ENCODE measurements at places on chromosomes 3 and 15.

DNA sequence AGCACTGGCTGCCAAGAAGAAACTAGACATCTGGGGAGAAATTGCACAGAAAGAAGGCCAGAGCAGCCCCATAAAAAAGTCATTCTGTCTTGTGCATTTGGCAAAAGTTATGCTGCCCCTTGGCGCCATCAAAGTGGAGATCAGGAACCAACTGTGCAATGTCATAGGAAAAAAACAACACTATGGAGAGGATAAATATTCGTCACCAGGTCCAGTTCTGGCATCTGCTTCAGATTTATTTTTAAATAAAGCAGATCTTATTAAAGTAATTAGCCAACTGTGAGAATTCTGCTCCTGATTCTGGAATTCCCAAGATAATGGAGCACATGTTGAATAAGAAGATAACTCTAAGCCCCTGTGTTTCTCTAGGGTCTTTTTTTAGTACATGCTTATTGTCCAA is 500.0 kb upstream of the IL12A start:
- DNase-seq, result no peak
- H3K36me3 ChIP-seq, result no peaks in the 10 kb centered on the region
- H3K27ac ChIP-seq, result no peak overlapping the region
- H3K27me3 ChIP-seq, result no peaks in the 10 kb centered on the region

DNA sequence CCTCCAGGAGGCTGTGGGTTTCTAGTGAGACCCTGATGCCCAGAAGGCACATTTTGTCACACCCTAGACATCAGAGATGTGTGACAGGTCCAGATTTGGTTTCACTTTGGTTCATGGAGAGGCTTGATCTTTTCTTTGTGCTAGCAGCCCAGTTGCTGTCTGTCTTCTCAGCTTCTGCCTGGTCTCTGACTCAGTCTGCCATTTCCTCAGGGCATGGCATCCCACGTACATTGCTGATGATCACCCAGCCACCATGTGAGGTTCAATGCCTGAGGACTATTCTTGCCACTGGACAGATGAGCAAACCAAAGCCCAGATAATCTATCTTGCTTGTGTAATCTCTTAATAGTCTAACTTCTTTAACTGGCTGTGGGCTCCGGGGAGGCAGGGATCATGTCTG is 144.9 kb upstream of the MRPS22 start:
- H3K27ac ChIP-seq, result no peak overlapping the region
- H3K27me3 ChIP-seq, result peaks cover 6% of the 10 kb centered on the region
- no peak overlapping the region for H3K4me3 ChIP-seq
- H3K4me1 ChIP-seq, result no peaks in the 10 kb centered on the region

DNA sequence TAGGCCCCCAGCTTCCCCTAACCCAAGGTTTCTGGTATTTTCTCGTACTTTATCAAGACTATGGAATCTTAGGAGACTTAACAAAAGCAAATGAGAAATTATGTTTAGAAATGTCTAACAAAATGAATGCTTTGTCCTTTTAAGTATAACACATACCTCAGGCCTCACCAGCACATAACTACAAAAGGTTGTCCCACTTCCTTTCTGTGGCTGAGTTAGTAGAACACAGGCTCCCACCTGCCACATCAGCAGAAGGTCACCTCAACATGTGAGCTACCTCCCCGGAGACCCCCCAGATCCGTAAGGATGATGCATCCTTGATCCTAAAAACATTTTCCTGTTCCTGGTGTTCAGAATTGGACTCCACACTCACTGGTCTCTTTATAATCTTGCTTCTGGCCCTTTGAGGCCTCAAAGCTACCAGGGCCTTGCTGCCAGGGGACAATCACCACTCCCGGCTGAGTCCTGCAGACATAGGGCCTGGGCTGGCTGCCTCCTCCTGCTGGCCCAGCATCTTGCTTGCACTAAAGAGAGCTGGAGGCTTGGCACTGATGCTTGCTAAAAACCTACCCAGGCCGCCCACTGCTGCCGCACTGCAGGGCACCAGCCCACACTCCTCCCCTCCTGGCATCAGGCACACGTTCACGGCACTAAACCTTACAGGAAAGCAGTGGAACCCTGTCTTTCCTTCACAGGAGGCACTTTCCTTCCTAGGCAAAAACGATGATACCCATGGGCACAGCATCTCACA is 2.9 kb downstream of the CCRL2 start:
- H3K36me3 ChIP-seq, result peaks cover 6% of the 10 kb centered on the region
- DNase-seq, result no peak
- H3K27ac ChIP-seq, result no peak overlapping the region
- peak overlapping the region; percentile 17 for H3K4me3 ChIP-seq
- H3K27me3 ChIP-seq, result peaks cover 16% of the 10 kb centered on the region
- peaks cover 42% of the 10 kb centered on the region for H3K4me1 ChIP-seq

- H3K4me1 ChIP-seq, result no peaks in the 10 kb centered on the region
- no peak overlapping the region for H3K4me3 ChIP-seq
Observed at GRCh38 chr3:123650101-123650500, 65.2 kb upstream of the HACD2 start.

DNA sequence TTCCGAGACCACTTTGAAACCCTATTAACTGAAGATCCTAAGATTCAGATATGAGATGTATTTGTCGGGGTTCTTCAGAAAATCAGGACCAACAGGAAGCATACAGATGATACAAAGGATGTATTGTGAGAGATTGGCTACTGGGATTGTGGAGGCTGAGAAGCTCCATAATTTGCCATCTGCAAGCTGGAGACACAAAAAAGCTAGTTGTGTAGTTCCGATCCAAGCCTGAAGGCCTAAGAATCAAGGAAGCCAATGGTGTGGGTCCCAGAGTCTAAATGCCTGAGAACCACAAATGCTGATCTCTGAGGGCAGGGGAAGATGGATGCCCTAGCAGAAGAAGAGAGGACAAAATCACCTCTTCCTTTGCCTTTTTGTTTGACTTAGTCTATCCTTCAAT is 10.9 kb upstream of the PLSCR1 start:
- peaks cover under 1% of the 10 kb centered on the region for H3K36me3 ChIP-seq
- DNase-seq, result no peak
- H3K27ac ChIP-seq, result no peak overlapping the region
- H3K27me3 ChIP-seq, result no peaks in the 10 kb centered on the region
- H3K4me3 ChIP-seq, result no peak overlapping the region

GRCh38 chr3:121895736-121896135 is 1.5 kb downstream of the SLC15A2 start:
- no peaks in the 10 kb centered on the region for H3K4me1 ChIP-seq
- no peak overlapping the region for H3K4me3 ChIP-seq
- no peak for DNase-seq
- H3K27me3 ChIP-seq, result peaks cover 2% of the 10 kb centered on the region
- H3K36me3 ChIP-seq, result peaks cover 5% of the 10 kb centered on the region
- no peak overlapping the region for H3K27ac ChIP-seq

DNA sequence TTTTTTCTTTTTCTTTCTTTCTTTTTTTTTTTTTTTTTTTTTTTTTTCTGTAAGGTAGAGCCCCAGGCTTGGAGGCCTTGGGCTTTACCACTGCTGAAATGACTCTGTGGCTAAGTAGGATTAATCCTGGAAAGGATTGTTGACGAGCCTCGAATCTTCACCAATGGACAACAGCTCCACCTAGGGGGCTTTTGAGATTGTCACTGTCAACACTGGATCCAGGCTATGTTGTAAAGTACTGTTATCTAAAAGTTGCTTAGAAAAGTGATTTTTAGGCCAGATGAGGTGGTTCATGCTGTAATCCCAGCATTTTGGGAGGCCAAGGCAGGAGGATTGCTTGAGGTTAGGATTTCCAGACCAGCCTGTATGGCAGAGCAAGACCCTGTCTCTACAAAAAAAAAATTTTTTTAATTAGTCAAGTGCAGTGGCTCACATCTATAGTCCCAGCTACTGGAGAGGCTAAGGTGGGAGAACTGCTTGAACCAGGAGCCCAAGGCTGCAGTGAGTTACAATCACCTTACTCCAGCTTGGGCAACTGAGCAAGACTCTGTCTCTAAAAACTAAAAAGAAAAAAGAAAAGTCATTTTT is 41.6 kb downstream of the KLHL18 start:
- no peaks in the 10 kb centered on the region for H3K4me1 ChIP-seq
- peak; percentile 23 for DNase-seq
- H3K36me3 ChIP-seq, result peaks cover 13% of the 10 kb centered on the region
- H3K27me3 ChIP-seq, result no peaks in the 10 kb centered on the region
- H3K27ac ChIP-seq, result no peak overlapping the region

GRCh38 chr3:60316121-60316797 is 935.0 kb downstream of the FHIT start:
- H3K36me3 ChIP-seq, result no peaks in the 10 kb centered on the region
- DNase-seq, result no peak
- H3K4me1 ChIP-seq, result no peaks in the 10 kb centered on the region
- H3K27ac ChIP-seq, result no peak overlapping the region

All from activated T-helper 1 cell treated with anti-CD3 and anti-CD28 coated beads, Interleukin-12 subunit alpha, Interleukin-12 subunit beta, Interleukin-2, Interleukin-4 antibody, amounts not matched to agents 30 ng/mL and 10 ng/mL and 1 ng/mL, durations not matched to agents 14 hours and 24 hours and 36 hours (primary cell).